Stimulated activated CD8-positive, alpha-beta memory T cell treated with anti-CD3 and anti-CD28 coated beads, Interleukin-4, amount 100 ng/mL, for 1 hour (primary cell): ENCODE measurements at places on chromosomes 5 and 9.

DNA sequence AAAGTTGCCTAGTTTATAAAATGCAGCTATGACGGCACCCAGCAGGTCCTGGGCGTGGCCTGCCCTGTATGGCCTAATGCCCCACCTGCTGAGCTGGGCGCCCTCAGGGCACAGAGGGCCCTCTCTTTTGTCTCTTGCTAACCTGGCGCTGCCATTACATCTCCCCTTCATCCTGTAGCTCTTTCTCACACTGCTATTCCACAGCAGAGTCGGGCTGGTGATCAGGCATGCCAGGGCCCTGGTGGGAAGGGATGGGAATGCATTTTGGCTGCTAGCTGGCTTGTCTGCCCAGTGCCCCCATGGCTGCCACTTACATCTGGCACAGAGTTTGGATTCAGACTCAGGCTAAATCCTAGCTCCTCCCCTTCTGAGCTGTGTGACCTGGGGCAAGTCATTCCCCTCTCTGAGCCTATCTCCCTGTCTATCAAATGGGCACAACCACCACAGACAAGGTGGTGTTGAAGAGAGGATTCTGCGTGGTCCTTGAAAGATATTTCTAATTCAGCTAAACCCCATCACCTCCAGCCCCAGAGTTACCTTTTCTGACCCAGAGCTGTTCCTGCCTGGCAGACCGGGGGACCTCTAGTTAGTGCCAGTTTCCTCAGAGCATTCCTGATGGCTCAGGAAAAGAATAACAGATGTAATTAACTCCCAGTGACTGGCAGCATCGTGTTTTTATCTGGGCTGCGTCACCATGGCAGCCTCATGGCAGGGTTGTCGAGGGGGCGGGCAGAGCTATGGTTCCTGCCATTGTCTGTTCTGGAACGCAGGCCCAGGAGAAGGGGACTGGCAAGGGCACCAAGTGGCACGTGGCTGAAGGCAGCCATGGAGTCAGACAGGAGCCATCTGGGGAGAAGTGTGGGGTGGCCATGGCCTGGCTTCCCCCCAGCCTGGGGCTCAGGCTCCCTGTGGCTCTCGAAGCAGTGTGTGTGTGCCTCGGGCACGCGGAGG lies 6.3 kb downstream of the PRR7 start:
- no peak for DNase-seq

DNA sequence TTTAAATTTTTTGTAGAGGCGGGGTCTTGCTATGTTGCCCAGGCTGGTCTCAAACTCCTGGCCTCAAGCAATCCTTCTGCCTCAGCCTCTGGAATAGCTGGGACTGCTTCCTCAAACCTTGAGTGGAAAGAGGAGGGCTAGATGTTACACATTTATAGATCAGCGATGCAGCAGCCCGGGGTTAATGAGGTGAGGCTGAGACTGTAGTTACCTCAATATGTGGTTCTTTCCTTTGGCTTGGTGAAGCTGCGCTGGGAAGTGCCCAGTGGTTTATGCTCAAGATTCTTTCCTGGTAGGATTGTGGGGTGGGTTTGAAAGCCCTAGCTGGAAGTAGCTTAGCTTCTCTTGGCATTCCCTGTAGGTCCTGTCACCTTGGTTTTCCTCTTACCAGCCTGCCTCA lies 22.5 kb downstream of the ZNF618 start:
- no peak for DNase-seq

DNA sequence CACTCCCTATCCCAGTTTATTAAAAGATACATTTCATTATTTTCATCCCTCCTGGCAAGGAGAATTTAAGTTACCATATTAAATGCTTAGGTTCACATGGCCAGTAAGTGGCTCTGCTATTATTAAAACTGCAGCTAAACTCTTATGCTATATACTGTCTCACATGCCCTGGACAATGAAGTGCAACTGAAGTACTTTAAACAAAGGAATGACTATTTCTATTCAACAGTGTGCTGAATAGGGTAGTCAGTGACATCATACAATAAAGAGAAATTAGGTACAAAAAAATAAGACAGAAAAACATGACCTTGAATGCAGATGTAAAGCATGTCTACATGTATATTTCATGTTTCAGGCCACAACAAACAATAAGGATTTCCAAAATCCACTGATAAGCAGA lies 282.6 kb upstream of the SMC2 start:
- no peak for DNase-seq

DNA sequence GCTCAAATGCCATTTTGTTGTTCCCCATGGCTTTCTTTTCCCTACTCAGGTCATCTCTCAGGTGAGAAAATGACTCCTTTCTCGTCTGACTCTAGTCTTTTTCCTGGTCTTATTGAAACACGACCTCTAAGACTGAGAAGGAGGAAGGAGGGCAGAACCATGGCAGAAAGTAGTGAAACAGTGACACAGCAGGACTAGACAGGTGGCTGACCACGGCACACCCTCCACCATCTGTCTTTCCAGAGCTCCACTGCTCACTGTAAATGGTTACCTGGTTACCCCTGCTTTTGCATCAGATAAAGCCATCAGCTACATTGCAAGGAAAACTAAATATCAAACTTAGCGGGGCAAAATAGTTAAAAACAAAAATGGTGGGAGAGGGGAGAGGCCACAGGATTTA lies 30.9 kb downstream of the NR4A3 start:
- DNase-seq: no peak

- DNase-seq: peak; percentile 56
These were observed 31.2 kb upstream of the AFAP1L1 start for GRCh38 chr5:149240354-149240998.

DNA sequence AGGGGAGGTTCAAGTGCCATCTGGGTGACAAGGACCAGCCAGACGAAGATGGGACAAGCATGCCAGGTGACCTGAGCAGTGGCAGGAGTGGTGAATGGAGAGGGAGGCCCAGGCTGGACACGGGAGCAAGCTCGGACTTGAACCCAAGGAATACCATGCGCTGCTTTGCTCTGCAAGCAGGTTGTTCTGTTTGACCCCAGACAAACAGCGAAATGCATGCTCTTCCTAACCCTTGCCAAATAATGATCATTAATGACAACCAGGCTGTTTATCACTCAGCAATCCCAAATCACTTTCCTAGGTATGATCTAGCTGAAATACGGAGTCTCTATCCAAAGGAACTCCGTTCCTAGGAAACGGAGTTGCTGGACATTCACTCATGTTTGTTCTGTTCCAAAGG lies 77.4 kb downstream of the PTPDC1 start:
- no peak for DNase-seq

DNA sequence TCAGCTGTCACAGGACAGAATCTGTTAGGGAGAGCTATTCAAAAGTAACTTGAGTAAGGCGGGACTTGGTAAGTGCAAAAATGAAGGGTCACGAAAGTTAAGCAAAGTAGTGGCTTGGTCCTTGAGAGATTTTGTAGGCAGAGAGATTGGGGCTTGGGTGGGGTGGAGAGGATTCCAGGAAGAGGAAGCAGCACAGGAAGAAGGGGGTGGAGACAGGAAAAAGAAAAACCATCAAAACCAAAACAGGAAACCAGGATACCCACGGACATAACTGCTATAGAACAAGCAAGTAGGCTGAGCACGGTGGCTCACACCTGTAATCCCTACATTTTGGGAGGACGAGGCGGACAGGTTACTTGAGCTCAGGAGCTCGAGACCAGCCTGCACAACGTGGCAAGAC lies 3.7 kb downstream of the ROPN1L start:
- no peak for DNase-seq

DNA sequence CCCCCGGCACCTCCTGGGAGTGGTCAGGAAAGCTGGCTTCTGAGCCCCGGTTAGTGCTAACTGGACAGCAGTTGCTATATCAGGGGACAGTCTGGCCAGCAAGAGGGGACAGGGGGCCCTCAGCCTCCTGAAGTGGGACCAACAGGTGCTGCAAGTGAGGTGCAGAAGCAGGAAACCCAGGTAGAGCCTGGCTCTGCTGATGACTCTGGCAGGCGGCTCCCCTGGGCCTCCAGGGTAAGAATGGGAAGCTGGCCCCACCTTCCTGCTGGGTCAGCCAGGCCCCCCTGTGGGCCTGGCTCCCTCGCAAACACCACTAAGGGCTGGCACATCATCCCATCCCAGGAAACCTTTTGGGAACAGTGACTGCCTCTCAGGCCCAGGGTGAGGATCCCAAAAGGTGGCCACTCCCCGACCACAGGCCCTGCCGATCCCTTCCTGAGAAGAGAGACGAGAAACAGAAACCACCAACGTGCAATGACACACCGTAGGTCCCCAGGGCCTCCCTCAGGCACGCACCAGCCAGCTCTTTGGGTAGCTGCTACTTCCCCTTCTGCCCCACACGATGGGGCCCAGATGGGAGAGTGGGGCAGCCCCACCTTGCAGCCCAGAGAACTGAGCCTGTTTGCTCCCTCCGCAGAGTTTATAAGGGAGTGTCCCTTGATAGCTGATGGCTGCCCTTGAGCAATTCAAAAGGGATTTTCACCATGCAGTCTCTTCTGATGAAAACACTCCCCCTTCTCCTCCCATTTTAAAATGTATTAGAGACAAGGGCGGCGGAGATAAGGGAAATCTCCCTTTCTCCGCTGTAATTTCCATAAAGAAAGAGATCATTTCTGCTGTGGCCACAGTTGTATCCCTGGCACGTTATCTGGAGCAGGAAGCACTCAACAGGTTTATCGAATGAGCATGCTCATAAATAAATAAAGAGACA lies 76.8 kb downstream of the STK10 start:
- DNase-seq: no peak

DNA sequence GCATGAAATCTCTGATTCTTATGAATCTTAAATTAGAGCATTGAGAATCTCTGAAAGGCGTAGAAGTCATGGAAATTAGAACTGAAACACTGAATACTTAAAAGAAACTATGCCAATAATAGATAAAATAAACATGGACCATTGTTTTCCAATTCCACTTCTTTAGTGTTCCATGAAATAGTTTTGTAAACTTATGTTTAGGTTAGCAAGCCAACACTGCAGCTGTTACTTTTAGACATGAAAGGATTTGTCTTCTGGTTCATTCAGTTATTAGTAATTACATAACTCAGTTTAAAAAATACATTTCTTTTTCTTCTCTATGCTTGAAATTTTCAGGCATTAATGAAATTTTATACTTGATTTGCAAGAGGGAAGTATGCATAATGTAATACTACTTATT lies 733.4 kb upstream of the NUDT12 start:
- no peak for DNase-seq

- DNase-seq: no peak
These were observed 19.4 kb downstream of the ERGIC1 start for GRCh38 chr5:172853355-172853975.

GRCh38 chr9:132575005-132575609 lies 7.3 kb upstream of the BARHL1 start:
- DNase-seq: peak; percentile 3
